HuH-7 (cell line): ENCODE measurements at places on chromosomes 5 and 9.

- no peak for DNase-seq
Observed at GRCh38 chr5:176816791-176817347, 6.5 kb downstream of the UNC5A start.

- no peak for DNase-seq
Observed at GRCh38 chr5:150263801-150264621, 25.6 kb downstream of the CAMK2A start.

DNA sequence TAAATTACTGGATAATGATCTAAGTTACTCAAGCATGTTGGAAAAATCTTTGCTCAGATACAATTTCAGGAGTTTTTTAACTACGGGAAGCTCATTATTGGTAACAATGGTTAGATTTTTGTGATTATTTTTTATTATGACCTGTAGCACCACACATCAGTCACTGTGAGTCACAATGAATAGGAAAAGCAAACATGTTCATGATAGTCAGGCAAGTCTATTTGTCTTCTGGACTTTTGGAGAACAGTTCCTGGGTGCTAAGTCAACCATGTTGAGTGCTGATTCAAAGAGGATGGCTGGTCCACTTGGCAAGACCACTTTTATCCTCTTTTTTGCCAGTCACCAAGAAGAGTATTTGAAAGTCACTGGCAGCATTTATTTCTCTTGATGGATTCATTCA, 403.2 kb downstream of the KIF4B start:
- DNase-seq: no peak

DNA sequence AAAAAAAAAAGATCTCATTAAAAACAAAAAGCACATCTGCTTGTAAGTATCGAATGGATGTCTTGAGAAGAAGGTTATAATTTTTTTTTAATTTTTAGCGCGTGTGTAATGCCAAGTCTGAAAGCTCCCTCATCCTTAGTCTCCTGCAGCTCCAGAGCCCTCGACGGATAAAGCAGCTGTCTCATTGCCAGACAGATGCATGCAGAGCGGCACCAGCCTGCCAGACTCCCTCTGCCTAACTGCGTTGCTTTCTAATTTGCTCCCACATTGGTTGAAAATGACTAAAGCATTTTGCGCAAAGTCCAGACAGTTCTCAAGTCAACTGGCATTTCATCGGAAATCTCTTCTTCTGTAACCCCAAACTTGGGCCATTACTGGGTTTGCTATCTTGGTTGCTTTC, 29.4 kb downstream of the OLFM1 start:
- no peak for DNase-seq

- no peak for DNase-seq
Observed at GRCh38 chr5:78592735-78593386, 55.7 kb downstream of the LHFPL2 start.

GRCh38 chr5:126868338-126869004, 91.5 kb downstream of the LMNB1 start:
- DNase-seq: no peak

GRCh38 chr9:37995961-37996818, 72.8 kb downstream of the SHB start:
- no peak for DNase-seq

- peak; percentile 12 for DNase-seq
Observed at GRCh38 chr9:88387552-88388202, 567 bp upstream of the SPIN1 start.

- peak; percentile 48 for DNase-seq
Observed at GRCh38 chr5:172886974-172887501, 53.0 kb downstream of the ERGIC1 start.

- DNase-seq: no peak
Observed at GRCh38 chr5:98095072-98095471, 678.4 kb upstream of the RGMB start.

GRCh38 chr5:161009194-161009593, 157.2 kb upstream of the ATP10B start:
- peak; percentile 31 for DNase-seq

GRCh38 chr9:110874963-110875674, 163.2 kb downstream of the LPAR1 start:
- DNase-seq: no peak

GRCh38 chr5:154214371-154215106, 24.0 kb downstream of the GALNT10 start:
- no peak for DNase-seq

DNA sequence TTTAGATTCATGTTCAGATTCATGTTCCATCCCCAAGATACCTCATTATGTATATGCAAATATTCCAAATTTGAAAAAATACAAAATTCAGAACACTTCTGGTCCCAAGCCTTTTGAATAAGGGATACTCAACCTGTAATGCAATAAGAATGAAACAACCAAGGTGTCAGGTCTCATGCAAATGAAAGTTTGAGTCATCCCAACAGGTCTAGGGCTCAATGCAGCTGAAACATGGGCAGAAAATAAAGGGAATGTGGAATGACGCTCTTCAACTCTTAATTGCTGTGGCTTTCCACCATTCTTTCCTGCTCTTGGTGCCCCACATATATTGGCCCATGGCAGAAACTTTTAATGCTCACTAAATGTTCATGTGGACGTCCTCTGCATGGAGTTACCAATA, 107.3 kb upstream of the DAPK1 start:
- no peak for DNase-seq

DNA sequence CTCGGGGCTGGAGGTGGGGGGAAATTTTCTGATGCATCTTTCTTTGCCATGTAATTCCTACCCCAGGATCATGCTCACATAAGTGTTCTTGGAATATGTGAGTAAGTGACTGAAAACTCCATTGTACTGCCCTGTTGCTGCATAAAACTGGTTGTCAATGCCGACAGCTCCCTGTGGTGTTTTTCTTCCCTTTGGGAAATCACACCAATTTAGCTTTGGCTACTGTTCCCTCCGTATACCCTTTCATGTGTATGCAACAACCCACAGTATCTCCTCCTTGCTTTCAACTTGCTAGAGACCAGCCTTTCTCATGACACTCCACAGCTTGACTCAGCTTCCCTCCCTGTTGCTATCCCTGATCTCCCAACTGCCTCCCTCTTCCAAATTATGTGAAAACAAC, 240.6 kb downstream of the TRIM32 start:
- DNase-seq: no peak

DNA sequence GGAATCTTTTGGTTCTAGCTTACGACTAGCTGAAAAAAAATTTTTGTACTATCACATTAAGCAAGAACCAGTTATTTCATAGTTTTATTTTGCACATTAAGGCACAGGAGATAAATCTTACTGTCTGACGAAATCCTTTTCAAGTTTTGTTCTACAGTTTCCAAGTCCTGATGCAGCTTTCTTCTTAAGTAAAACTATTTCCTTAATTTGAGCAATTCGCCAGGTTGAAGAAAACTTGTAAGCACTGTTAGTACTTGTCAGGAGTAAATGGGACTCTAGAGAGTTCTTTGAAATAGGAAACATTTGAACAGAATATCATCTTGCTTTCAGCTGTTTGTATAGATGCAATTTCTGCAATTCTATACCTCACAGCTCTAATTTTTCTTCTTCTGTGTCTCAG, 318.8 kb upstream of the ELAVL2 start:
- DNase-seq: no peak

- no peak for DNase-seq
Observed at GRCh38 chr9:134789168-134789567, 91.4 kb upstream of the FCN2 start.

GRCh38 chr9:64066736-64067368, 1218.2 kb downstream of the FOXD4L5 start:
- no peak for DNase-seq

GRCh38 chr5:68002836-68003235, 212.7 kb upstream of the PIK3R1 start:
- DNase-seq: no peak

- DNase-seq: no peak
Observed at GRCh38 chr5:173397516-173397915, 69.3 kb upstream of the STC2 start.

- DNase-seq: no peak
Observed at GRCh38 chr5:84304599-84304998, 80.1 kb downstream of the EDIL3 start.

DNA sequence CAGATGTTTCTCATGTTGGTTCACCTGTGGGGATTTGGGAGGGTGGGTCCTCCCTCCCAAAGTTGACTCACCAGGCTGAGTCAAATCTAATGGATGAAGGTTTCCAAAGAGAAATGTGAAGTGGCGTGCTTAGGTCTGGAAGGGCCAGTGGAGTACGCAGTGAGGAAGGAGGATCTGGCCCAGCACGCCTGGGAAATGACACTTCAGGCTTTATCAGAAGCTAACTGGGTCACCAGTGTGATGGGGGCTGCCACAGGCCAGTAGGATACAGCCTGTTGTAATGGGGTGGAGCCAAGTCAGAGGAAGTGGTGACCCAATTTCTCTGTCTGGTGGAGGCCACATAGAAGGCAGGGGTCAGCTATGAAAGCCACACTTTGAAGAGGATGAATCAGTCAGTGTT, 18.0 kb downstream of the POLR1E start:
- DNase-seq: no peak

- DNase-seq: peak; percentile 67
Observed at GRCh38 chr5:171449426-171449825, 30.0 kb downstream of the FGF18 start.

GRCh38 chr5:150515446-150515845, 7.5 kb downstream of the NDST1 start:
- no peak for DNase-seq

- DNase-seq: peak; percentile 2
Observed at GRCh38 chr5:57499262-57500050, 16.8 kb upstream of the ACTBL2 start.

GRCh38 chr5:97163790-97164285, 19.2 kb downstream of the RIOK2 start:
- DNase-seq: no peak

- no peak for DNase-seq
Observed at GRCh38 chr9:111831371-111832108, 36.8 kb upstream of the SHOC1 start.

DNA sequence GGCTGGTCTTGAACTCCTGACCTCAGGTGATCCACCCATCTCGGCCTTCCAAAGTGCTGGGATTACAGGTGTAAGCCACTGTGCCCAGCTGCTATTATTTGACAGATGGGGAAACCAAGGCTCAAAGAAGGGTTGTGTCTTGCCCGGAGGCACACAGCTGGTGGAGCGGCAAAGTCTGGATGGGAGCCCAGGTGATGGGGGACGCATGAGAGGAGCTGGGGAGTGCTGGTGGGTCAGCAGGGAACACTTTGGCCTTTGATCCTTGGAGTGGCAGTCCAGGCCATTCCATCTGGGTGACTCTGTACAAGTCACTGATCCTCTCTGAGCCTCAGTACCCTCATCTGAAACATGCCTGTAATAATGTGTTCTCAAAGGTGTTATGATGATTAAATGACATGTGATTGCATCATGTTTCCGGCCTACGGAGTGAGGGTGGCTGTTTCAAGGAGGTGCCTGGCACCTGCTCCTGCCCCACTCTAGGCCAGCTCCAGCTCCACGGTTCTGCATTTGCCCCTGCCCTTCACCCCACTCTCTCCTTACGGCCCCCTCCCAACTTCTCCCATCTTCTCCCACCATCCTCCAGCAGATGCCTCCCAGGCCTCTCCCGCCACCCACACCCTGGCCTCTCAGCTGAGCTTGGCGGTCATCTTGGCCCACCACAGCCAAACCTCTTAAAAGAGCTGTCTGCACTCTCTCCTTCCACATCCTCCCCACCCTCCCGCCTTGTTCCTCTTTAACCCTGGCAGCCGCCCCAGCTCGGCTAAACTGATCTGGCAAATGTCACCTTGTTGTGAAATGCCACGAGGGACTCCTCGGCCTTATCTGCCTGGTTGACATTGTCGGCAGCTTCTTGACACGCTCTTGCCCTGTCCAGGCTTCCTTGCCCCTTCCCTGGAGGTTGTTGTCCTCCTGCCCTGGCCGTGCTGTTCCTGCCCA, 5.5 kb upstream of the DBN1 start:
- DNase-seq: no peak

DNA sequence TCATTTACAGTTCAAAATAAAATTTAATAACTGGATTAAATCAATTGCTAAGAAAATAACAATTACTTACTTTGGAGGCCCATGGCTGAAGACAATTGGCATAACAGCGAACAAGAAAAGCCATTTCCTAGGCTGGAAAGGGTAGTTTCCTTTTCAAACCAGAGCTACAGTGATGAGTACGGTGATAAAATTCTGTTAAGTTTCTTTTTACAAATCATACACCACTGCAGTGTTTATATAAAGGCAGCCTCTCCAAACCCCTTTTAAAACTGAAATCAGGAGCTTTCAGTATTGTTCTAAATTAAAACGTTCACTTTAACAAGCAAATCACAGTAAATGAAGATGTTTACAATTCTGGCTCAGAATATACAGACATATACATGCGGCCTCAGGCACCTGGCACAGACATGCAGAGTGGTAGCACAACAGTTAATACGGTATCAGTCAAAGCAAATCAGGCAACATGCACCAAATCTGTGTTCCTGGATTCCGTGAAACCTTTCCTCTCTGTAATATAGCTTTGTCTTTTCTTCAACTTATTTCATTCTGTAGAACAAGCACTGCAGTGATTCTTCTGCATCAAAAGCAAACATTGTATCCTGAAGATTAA, 102.9 kb downstream of the RAPGEF6 start:
- no peak for DNase-seq

DNA sequence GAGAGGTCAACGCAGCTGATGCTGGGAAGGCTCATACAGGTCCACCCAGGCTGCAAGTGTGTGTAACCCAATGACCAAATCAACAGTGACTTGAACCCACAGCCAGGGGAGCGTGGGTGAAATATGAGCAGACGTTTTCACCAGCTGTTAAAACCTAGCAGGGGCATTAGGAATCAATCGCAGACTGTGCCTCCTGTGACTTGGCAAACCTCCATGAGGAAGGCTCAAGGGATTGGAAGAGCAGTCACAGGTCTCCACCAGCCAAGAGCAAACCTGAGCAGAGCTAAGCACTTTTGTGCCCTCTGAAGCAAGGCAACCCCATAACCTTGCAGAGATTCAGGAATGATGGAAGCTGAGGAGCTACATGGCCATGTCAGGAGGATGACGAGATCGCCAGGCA, 25.5 kb downstream of the INSYN2B start:
- no peak for DNase-seq

DNA sequence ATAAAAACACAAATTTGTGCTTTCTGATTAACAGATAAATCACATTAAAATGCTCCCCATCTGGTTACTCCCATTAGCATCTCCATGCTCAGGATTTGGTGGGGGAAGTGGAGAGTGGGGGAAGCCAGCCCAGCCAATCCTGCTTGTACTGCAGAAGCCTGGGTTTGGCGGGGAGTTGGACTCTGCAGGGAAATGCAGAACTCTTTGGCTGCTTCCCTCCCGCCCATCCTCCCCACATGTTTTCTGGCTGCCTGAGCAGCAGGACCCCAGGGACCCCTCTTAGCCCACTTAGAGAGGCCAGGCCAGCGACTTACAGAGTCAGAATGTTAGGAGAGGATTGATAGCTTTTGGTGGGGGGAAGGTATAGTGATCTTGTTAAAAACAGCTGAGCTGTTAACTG, 59.5 kb upstream of the FOXI1 start:
- no peak for DNase-seq

DNA sequence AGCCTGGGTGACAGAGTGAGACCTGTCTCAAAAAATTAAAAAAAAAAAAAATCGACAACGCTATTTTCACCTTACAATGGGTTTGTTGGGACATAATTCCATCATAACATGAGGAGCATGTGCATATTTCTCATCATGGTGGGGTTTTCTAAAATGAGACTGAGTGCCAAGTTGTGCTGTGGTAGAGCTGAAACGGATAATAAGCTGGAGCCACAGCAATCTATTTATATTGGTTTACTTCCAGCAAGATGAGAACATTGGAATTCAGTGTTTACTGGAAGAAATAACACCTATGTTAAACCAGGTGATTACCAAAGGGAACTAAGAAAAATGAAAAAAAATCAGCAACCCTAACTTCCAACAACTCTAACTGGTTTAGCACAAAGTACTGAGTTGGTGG, 102.3 kb upstream of the IL6ST start:
- DNase-seq: no peak

- DNase-seq: no peak
Observed at GRCh38 chr9:10130061-10130675, 482.6 kb downstream of the PTPRD start.
